Kasumi-1 (cell line): ENCODE measurements at places on chromosomes 5 and 9.
A peak's percentile ranks its signal among the peaks of the same experiment; 100 is the strongest.

GRCh38 chr9:113602126-113603047, 138.9 kb downstream of the RGS3 start:
- peak; percentile 80 for DNase-seq

- no peak for DNase-seq
Measured at GRCh38 chr5:161258438-161258837, 288.1 kb downstream of the GABRB2 start.

- DNase-seq: no peak
Measured at GRCh38 chr5:124040799-124041198, 528.8 kb downstream of the CSNK1G3 start.

DNA sequence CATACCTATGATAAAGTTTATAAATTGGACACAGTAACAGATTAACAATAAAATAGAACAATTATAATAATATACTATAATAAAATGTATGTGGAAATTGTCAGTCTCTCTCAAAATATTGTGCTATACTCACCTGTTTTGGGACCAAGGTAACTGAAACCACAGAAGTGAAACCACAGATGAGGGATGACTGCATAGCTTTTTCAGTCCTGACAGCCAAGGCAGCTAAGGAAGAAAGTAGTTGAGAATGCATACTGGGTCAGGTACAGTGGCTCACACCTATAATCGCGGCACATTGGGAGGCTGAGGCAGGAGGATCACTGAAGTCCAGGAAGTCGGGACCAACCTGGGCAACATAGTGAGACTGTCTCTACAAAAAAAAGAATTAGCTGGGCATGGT, 8.9 kb downstream of the SRP19 start:
- no peak for DNase-seq

DNA sequence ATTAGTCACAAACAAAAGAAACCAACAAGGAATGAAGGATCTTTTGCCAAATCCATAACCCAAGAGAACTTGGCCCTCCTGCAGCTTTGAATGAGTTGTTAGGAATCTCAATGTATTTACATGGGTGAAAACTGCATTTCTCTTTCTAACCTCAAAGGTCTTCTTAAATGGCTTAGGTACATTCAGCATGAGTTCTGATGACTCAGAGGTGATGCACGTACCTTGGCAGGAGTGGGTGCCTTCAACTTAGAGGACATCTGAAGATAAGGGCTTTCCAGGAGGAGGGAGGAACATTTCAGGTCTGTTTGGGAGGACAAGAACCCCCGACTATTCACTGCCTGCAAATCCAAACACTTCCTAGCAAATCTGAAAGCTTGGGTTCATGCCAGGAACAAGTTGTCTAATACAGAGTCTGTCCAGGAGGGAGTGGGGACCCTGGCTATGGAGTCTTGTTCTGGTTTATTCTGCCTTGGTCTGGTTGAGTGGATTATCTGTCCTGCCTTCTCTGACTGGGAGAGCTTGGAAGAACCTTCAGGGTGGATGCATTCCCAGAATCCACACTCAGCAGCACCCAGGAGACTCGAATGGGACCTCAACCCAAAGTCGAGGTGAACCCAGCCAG, 65.7 kb downstream of the IRX2 start:
- DNase-seq: no peak

DNA sequence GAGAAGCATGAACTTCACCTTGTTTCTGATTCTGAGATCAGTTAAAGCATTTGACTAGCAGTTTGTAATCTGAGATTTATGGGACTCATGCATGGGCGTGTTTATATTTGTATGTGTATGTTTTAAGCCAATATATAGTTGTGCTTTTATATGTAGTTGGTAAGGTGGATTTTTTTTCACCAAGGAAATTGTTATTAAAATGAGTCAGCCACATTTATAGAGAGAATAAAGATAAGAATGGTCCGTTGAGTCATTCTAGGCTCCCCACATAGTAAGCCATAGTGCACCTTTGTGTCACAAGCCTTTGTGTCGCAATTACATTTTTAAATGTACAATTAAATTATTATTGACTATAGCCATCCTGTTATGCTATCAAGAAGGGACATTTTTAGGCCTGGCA, 89.0 kb downstream of the NLN start:
- no peak for DNase-seq

GRCh38 chr5:33210978-33211377, 229.8 kb upstream of the TARS1 start:
- DNase-seq: no peak
